ENCODE measurements at places on chromosomes 2 and 18.

- DNase-seq, result no peak
Measured at GRCh38 chr18:42268798-42269197, 313.8 kb downstream of the PIK3C3 start.

- no peak for DNase-seq
Measured at GRCh38 chr2:220512419-220512818, 885.0 kb downstream of the SLC4A3 start.

- DNase-seq, result no peak
Measured at GRCh38 chr18:9898792-9899549, 13.2 kb downstream of the TXNDC2 start.

GRCh38 chr2:205471776-205472175 lies 210.5 kb upstream of the NRP2 start:
- DNase-seq, result no peak

DNA sequence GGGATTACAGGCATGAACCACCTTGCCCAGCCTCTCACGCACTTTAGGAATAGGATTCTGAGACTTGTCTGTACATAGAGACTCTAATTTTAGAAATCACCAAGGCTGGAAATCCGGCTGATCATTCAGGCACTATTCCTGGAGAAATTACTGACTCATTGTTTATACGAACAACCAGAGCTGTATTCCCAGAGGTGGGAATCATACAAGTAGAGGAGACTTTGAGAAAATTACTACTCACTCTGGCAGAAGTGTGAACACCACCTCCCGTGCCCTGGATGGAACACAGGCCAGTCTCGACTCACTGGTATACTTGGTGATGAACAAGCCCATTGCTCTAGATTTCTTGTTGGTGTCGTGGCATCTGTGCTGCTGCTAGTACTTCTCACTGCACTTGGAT lies 5.8 kb upstream of the ADNP2 start:
- no peak for DNase-seq

- DNase-seq, result no peak
Measured at GRCh38 chr2:45483997-45484396, 127.1 kb downstream of the SRBD1 start.

GRCh38 chr18:24402209-24402785 lies 4.7 kb upstream of the OSBPL1A start:
- DNase-seq, result no peak

GRCh38 chr18:22342625-22343024 lies 75.1 kb downstream of the CTAGE1 start:
- DNase-seq, result no peak

- DNase-seq, result no peak
Measured at GRCh38 chr2:142112757-142113221, 18.0 kb downstream of the LRP1B start.

- no peak for DNase-seq
Measured at GRCh38 chr18:2627821-2628276, 27.7 kb upstream of the SMCHD1 start.

DNA sequence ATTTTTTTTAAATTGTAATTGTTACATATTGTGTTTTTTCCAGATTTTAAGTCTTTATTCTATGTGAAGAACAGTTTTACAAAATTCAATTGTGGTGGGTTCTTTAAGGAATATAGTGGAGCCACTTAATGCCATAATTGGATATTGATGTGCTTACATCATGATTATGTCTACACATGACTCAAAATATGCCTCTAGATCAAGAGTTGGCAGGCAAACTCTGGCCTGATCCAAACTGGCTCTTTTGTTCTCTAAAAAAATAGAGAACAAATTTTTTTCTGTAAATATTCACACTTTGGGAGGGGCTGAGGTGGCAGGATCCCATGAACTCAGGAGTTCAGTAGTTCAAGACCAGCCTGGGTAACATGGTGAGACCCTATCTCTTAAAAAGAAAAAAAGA lies 8.3 kb downstream of the EHBP1 start:
- DNase-seq, result no peak

GRCh38 chr18:48977914-48978313 lies 27.1 kb upstream of the SMAD7 start:
- DNase-seq, result no peak

GRCh38 chr18:11728249-11728648 lies 39.2 kb downstream of the GNAL start:
- no peak for DNase-seq

- DNase-seq, result no peak
Measured at GRCh38 chr18:12597760-12598159, 60.1 kb downstream of the SPIRE1 start.

DNA sequence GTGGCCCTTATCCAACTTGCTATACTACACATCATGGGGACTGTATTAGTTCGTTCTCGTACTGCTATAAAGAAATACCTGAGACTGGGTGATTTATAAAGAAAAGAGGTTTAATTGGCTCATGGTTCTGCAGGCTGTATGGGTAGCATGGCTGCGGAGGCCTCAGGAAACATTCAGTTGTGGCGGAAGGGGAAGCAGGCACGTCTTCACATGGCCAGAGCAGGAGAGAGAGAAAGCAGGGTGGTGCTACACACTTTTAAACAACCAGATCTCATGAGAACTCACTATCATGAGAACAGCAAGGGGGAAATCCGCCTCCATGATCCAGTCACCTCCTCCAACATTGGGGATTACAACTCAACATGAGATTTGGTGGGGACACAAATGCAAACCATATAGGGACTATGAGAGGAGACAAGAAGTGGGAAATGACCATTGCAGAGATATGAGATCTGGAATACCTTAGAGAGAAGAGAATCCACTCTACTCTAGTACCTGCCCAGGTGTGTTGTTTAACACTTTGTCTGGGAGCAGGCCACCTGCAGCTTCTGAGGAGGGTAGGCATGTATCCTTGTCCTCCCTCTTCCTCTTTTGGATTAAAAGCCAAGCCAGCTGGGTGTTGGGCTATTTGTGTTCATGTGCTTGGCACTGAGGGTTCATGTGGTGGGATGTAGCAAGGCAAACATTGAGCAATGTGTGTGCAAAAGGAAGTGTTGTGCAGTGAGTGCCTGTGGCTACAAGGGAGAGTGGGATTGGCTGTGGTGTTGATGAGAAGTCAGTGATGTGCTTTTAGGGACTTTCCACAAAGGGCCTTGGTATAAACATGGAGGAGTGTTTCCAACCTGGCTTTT lies 22.8 kb downstream of the TTLL4 start:
- DNase-seq, result no peak

GRCh38 chr18:10367836-10368235 lies 86.6 kb upstream of the APCDD1 start:
- no peak for DNase-seq

DNA sequence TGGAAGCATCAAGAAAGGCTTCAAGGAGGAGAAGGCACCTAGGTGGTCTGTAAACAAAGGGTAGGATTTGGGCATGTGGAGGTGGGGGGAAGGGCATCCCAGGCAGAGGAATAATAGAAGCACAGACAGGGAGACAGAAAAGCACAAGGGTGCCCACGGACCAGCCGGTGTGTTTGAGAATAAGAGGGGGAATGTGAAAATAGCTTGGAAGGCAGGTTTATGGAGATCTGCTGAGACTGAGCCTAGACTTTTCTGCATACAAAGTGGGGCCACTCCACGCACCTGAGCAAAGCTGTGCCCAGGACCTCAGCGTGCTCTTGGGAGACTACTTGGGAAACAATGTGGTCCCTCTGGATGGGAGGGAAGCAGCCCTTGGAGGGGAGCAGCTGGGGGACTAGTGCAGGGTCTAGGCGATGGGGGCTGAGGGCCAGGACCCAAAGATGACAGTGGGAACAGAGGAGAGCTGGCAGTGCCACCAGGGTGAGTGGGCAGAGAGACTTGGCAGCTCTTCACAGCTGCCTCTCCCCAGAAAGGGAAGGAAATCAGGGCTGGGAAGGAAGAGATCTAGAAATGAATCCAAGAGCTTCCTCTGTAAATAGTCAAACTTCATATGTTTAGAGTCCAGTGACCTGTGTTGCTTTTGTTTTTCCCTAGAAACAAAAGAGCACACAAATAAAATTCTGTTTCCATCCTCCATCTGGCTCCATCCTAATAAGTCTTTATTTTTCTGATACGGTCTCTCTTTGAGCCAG lies 110.7 kb upstream of the SMAD7 start:
- DNase-seq, result no peak

DNA sequence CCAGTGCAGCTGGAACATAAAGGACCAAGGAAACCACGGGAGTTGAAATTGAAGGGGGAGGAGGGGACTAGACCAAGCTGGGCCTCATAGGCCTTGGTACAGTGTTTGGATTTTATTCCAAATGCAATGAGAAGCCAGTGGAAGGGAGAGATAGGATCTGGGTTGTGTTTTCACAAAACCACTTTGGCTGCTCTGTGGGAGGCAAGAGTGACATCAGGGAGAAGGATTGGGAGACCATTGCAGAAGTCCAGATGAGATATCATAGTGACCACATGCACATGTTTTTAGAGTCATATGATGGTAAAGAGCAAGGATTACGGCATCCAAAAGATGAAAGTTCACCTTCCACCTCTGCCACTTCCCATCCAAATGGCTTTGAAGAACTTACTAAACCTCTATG lies 210.2 kb downstream of the PAX3 start:
- DNase-seq, result no peak

Data from NCI-H1092 treated with DMSO at 0.1 percent for 48 hours (cell line).